ENCODE measurements at places on chromosomes 16 and 17.

- DNase-seq: no peak
Measured at GRCh38 chr17:79833744-79834564, 5.3 kb downstream of the CBX4 start.

GRCh38 chr17:18267927-18268711 is 7.7 kb downstream of the MIEF2 start:
- DNase-seq: no peak

DNA sequence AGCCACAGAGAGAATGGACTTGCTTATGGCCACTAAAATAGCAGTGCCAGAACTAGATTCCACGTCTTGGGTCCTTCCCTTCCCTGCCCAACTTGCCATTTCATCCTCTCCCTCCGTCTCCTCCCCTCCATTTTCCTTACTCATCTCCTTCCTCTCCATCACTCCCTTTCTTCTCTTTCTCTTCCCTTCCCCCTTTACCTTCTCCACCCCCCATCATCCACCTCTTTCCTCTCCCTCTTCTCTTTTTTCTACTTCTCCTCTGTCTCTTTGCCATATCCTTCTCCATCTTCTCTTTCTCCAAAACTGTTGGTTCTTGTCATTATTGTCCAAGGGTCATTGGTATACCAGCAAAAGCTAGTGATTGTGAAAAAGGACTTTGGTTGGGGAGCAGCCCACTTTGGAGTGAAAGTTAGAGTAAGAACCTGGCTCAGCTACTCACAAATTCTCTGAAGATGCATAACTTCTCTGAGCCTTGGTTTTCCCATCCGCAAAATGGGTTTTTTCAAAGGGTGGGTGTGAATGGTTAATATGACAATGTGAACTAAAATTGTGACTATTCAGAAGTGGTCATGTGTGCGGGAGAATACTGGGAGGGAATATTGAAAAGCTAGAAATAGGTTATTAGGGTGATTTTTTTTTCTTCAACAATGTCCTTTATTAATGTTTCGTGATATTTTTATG is 393.8 kb downstream of the XYLT1 start:
- DNase-seq: no peak

DNA sequence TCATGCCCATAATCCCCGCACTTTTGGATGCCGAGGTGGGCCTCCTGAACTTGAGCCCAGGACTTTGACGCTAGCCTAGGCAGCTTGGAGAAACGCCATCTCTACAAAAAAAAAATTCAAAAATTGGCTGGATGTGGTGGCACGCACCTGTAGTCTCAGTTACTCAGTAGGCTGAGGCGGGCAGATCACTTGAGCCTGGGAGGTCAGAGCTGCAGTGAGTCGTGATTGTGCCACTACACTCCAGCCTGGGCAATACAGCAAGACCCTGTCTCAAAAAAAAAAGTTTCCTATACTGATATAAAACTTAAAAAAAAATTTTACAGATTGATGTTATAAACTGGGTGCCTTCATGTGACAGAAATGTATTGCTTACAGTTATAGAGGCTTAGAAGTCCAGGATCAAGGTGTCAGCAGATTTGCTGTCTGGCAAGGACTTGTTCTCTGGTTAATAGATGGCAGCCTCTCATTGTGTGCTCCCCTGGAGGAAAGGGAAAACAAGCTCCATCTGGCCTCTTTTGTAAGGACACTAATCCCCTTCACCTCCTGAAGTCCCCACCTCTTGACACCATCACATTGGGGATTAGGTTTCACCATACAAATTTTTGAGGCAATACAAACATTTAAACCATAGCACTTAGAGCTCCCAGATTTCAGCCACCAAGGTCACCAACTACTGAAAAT is 8.5 kb upstream of the CES3 start:
- no peak for DNase-seq

- DNase-seq: no peak
Measured at GRCh38 chr17:46886310-46886663, 34.9 kb downstream of the WNT9B start.

DNA sequence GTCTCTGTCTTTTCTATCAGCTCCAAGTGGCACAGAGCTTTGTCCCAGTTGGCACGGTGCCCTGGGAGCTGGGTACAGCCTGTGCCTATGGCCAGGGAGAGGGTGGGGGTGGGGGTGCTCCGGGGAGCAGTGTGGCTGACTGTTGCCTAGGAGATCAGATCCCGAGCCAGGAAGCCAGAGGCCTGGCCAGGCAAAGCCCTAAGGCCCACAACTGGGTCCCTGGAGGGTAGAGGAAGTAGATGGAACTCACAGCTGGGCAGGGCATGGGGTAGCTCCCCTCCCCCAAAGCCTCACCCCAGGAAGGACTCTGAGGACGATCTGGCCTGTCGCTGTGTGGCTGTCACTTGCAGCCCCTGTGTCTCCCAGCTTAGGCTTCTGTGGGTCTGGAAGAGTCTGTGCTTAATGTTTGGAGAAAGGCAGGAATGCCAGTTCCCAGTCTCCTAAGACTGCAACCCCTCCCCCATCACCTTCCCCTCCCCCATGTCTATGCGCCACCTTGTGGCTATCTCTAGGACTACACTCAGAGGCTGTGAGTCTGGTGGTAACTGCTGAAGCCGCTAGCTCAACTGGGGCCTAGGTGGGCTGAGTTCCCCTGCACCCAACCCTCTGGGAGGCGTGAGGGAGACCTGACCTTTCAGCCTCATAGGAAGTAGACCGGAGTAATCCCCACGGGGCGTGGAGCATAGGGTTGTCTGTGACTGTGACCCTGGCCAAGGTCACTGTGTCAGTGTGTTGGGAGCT is 12.6 kb downstream of the THRA start:
- no peak for DNase-seq

DNA sequence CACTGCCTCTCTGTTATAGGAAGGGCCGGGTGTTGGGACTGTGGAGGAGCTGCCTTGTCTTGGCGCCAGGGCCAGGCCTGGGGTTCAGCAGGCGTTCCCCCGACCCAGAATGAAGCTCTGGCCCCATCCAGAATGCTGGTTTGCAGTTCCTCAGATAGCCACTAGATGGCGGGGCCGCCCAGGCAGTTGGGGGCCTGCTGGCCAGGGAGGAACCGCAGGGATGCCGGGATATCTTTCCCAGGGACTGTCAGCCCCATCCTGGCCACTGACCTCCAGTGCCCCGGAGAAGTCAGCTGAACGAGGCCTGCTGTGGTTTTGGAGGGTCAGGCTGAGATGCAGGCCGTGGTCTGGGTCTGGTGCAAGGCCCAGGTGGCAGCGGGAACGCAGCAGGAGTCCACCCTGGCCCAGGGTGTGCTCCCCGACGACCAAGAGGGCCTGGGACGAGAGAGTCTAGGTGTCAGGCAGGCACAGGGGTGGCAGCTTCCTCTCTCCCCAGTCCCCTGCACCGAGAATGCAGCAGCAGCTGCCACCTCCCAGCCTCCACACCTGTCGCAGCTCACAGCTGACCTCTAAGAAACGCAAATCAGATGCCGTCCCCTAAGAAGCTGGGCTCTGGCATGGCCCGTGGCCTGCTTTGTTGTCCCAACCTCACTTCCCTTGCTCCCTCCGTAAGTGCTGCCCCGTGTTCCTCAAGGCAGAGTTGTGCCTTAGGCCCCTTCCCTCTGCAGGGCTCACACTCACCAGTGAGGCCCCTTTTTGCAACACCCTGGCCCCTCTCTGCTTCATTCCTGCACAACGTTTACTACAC is 51.2 kb downstream of the RMI2 start:
- peak; percentile 59 for DNase-seq

DNA sequence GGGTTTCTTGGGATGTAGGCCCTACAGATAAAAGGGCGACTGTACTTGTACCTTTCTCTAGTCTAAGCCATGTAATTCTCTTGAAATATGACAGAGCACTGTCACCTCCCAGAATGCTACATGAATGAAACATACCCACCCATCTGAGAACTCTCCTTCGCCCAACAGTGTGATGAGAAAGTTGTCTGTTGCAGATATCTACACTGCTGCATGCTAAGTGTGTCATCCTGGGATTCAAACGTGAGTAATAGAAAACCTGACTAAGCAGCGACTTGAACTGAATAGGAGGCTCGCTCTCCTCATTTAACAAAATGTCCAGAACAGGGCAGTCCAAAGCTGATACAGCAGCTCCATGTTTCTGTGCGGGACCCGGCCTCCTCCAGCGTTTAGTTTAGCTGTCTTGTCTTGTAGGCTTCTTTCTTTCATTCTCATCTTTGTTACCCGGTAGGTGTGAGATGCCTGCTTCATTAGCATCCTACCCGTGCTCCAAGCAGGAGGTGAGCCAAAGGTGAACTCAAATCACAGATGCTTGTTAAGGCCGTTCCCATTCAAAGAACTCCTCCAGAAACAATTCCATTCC is 211.9 kb downstream of the PRKCA start:
- no peak for DNase-seq

- no peak for DNase-seq
Measured at GRCh38 chr16:31356566-31357323, 1.8 kb downstream of the ITGAX start.

DNA sequence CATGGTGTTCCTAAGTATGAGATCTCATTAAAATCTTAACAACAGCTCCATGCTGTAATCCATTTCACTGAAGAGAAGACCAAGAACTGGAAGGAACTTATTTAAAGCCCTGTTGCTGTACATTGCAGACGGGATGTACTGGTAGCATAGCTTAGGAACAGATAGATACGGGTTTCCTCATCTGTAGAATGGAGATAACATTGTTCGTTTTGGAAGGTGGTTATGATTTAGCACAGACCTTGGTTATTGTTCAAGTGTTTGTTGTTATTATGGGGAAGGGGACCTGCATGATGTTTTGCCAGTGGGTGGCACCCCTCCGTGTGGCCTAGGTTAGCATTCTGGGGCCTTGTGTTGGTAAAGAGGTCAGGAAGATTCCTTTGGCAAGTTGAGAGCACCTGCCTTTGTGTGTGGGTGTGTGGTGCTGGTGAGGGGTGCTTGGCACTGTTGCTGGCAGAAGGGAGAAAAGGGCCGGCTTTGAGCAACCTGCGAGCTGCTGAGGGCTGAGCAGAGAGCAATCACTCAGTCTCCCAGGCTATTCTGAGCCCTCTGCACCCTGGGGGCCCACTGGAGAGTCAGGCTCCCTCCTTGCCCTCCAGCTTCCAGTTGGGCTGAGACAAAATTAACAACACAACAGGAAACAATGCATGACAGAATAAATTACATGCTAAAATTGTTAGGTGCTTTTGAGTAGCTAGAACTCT is 2.3 kb downstream of the TAOK2 start:
- no peak for DNase-seq

- DNase-seq: no peak
Measured at GRCh38 chr17:48567209-48567608, 10.9 kb downstream of the HOXB4 start.

GRCh38 chr16:26212599-26212998 is 520.8 kb downstream of the HS3ST4 start:
- DNase-seq: no peak

DNA sequence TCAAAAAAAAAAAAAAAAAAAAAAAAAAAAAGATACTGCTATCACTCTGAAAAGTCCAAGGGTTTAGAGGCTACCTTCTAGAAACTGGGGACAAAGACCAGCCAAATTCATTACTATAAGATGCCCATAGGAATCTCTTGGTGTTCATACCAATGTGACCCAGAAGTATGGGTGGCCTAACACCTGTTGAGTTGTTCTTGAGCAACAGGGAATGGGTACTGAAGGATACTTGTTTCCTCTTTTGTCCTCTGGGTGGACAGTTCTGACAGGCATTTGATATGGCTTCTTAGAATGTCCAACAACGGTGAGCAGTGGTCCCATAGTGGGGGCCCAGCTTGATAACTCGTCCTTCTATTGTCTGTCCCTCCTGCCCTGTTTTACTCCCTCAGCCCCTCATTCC is 141.4 kb upstream of the PLEKHM1 start:
- no peak for DNase-seq

DNA sequence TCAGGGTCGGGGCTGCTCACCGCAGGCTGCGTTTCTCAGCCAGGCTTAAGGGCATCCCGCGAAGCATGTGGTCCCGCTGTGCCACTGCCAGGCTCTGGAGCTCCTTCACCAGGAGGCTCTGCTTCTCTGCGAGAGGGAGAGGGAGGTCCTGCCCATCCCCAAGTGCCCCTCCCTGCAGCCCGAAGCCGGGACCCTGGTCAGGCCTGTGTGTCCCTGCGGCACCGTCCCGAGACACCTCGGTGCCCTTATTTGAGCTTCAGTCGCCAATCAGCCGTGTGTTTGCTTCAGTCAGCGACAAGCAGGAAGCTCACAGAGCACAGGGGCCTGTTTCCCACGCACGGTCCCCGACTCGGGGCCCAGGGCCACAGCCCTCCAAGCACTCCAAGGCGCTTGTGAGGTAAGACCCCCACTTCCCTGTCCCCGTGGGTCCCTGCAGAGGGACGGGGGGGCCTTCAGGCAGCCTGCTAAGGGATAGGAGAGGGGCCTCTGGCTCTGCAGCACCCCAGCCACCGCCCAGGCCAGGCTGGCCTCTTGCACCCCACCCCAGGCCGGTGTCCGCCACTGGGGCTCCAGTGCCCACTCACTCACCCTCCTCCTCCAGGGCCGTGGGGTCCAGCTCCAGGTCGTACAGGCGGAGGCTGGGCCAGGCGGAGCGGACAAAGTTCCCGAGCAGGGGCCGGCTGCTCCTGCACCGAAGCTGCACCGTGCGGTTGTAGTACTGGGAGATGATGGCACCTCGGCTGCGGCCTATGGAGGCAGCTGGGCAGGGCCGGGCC is 3.2 kb downstream of the TMC6 start:
- DNase-seq: no peak

GRCh38 chr16:79061181-79061580 is 539.4 kb downstream of the MAF start:
- DNase-seq: no peak

DNA sequence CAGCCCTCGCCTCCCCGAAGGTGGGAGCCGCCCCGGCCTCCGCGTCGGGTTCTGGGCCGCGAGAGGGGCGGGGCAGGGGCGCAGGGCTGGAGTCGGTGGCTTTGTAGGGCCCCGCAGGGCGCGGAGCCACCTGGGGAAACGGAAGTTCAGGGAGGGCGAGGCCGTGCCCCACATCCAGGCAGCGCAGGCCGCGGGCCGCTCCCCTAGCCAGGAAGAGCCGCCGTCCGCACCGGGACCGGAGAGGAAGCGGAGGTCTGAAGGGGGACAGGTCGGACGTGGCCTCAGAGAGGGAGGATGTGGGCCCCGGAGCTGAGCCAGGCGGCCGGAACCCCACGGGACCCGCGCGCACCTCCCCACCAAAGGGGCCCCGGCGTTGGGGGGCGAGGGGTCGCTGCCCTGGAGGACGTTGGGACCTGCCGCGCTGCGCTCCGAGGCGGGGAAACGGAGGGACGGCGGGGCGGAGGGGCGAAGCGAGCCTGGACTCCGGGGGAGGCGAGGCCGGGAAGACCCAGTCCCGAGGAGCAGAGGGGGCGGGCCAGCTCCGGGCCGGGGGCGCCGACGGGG is 482 bp upstream of the SLC16A3 start:
- DNase-seq: no peak
